ENCODE measurements at places on chromosomes 2 and 18. TPM values are rescaled to one million over a fixed set of nuclear protein-coding genes. Genes with fewer than 3 reads are reported as not detected.

GAREM1 gene
- 10.3 TPM for total RNA-seq

CABYR gene
- total RNA-seq, result 1.1 TPM

TMEFF2 gene
- total RNA-seq, result not detected

INHA gene
- total RNA-seq, result 0.37 TPM

STON1 gene
- total RNA-seq, result 12.4 TPM

AMER3 gene
- not detected for total RNA-seq

MGAT4A gene
- 51.7 TPM for total RNA-seq

IL36G gene
- total RNA-seq, result not detected

INHBB gene
- total RNA-seq, result 2.0 TPM

RUFY4 gene
- 0.42 TPM for total RNA-seq

SNTG2 gene
- 3.2 TPM for total RNA-seq

FBXO48 gene
- 1.5 TPM for total RNA-seq

ITSN2 gene
- 80.5 TPM for total RNA-seq

ERFE gene
- 0.68 TPM for total RNA-seq

UBE2F gene
- total RNA-seq, result 58.9 TPM

ERBB4 gene
- 6.4 TPM for total RNA-seq

DLGAP1 gene
- 3.6 TPM for total RNA-seq

COPS8 gene
- total RNA-seq, result 47.2 TPM

GALR1 gene
- not detected for total RNA-seq

CAPN14 gene
- 0.23 TPM for total RNA-seq

G6PC2 gene
- not detected for total RNA-seq

DSG4 gene
- not detected for total RNA-seq

ALPI gene
- not detected for total RNA-seq

GPR45 gene
- total RNA-seq, result not detected

NCKAP5 gene
- 4.0 TPM for total RNA-seq

CCDC141 gene
- 29.6 TPM for total RNA-seq

CLHC1 gene
- total RNA-seq, result 9.7 TPM

ICOS gene
- total RNA-seq, result 0.32 TPM

DSG3 gene
- not detected for total RNA-seq

SERPINB10 gene
- total RNA-seq, result 0.58 TPM

PLEKHH2 gene
- 23.3 TPM for total RNA-seq

CFAP210 gene
- total RNA-seq, result not detected

Measured in left lung (tissue), 14 donors.